ENCODE measurements at places on chromosomes 3 and 15.

- no peak for DNase-seq
Measured at GRCh38 chr3:5411786-5412185, 224.3 kb downstream of the EDEM1 start.

GRCh38 chr3:123766193-123767008 lies 117.7 kb downstream of the MYLK start:
- no peak for DNase-seq

- peak; percentile 29 for DNase-seq
Measured at GRCh38 chr15:82540984-82541431, 751 bp upstream of the RPS17 start.

DNA sequence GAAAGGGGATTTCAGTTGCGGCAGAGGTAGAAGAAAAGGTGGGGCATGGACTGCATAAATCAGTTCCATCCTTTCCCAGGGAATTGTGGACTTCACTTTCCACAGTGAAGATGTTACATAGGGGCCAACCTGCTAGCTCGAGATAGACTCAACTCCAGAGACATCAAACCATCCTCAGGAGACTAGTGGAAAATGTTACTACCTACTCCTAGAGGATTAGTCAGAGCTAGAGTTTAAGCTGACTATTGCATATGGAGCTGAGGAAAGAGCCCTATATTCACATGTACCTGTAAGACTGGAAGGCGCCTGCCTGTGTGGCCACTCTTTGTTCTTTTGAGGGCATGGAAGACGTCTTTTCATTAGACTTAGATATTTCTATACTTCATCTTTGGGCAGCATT lies 69.2 kb downstream of the KLHL25 start:
- DNase-seq: peak; percentile 31

DNA sequence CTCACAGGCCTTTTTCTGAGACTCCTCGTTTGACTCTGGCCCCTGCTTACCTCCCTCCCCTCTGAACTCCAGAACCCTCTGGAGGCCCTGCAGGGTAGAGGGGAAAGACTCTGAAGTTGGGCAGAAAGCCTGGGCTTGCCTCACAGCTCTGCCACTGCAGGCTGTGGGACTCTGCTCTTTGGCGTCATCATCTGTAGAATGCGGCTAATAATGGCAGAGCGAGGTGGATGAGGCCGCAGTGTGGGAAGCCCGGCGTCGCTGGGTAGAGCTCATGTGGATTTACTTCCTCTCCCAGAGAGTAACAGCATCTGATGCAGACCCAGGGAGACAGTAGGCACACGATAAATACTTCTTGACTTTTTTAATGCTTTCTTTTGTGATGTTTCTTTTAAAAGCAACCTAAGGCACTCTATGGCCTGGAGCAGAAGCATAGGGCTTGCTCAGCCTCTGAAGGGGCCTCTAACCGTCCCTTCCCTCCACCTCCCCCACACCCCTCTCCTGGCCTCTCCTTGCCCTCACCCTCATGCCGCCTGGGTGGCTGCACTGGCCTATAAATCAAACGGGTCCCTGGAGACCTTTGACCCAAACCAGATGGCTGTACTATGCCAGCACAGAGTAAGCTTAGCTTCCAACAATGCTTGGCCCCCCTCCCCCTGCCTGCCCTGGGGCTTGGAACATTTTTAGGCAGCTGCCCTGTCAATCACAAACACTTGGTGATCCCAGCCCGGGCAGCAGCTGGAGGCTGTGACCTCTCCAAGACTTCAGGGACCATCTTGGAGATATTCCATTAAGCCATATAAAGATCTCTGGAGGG lies 32.9 kb downstream of the SPSB4 start:
- no peak for DNase-seq

DNA sequence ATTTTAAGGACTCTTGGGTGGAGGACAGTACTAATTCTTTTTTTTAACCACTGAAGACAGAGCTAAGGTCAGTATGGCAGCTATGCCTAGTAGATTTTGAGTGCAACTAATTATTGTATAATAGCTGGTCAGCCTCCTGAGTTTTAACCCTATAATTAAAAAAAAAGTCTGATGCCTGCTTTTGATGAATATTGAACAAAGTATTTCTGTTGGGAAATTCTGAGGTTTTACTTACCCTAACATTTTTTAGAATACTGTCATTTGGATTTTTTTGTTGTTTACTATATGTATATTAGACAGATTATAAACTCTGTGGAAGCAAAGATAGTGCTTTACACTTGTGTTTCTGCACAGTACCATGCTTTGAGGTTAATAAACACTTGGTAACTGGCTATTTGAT lies 20.8 kb downstream of the TCF12 start:
- DNase-seq: peak; percentile 41

DNA sequence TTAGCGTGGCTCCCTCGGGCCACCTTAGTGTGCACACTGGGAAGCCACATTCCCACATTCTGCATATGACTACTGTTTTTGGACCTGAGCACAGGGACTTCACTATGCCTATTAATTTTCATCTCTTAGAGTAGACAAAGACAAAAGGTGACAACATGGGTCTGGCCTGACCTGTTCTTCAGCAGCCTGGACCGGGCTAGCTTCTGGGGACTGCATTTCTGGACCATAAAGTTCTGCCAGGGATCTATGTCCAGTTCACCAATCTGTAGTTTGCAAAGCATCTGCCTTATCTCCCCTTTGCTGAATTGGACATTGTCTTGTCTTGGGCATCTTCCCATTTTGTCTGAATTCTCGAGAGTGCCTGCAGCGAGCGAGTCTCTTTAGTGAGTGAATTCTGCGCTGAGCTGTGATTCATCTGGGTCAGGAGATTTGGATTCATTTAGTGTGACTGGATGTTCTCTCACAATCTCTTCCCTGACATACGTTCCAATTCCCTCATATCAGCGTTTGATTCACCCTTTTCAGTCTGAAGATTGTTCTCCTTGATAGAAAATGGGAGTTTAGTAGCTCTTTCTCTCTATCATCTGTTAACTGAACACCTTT lies 112.2 kb upstream of the PLXNA1 start:
- DNase-seq: no peak

DNA sequence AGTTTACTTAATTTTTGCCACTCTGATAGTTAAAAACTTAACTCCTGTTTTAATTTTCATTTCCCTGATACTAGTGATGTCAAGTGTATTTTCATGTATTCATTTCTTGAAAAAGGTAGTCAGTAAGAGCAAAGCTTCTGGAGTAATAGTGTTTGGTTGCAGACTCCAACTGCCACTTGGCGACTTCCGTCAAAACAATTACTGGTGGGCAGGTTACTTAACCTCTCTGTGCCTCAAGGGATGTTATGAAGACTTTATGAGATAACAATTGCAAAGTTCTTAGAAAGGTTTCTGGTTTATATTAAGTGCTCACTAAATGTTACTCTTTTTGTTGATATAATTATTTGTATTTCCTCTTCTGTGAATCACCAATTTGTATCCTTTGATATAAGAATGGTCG lies 129.7 kb downstream of the NFKBIZ start:
- no peak for DNase-seq

DNA sequence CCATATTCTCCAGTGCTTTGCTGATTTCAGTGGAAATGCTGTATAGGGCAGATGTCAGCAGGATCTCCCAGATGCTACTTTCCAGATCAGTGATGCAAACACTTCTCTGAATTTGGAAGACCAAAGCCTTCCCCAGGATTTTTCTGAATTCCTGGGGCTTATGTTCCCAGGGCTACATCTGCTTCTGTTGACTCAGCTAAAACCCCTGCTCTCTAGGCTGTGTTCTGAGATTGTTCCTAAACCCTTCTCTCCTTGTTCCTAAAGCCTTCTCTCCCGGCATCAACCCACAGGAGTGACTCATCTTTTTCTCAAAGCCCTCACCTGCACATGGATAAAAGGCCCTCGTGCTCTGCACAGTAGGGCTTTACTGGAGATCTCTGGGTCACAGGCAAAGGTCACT lies 35.5 kb downstream of the FAH start:
- no peak for DNase-seq

DNA sequence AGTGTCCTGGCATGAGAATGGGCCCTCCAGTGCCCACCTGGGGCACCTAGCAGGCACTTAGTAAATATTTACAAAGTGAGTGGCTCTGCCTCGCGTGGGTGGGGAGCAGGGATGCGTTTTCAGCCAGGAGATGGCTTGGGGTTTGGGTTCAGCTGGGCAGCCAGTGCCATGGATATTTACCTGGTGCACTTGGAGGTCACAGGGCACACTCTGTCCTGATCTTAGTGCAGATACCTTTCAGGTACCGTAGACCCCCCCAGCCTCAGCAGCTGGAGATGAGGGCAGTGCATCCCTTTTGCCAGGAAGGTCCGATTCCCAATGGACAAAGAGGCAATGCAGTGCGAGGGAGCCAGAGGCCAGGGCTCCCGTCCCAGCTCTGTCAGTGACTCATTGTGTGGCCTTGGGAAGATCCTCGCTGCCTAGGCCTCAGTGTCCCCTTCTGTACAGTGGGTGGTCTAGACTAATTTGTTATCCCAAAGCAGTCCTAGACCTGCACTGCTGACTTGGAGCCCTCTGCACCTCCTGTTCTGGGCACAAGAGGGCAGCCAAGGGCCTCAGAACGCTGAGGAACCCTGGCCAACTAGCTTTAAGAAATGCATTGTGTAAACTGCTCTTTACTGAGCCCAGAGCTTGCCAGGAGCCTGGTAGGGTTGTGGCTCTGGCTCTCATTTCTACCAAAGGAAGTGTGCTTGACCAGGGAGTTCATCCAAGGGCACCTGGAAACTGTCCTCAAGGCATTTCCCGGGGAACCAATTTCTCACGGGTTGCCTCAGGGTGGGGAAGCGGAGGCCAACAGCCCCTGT lies 16.0 kb downstream of the HDAC11 start:
- DNase-seq: peak; percentile 94

DNA sequence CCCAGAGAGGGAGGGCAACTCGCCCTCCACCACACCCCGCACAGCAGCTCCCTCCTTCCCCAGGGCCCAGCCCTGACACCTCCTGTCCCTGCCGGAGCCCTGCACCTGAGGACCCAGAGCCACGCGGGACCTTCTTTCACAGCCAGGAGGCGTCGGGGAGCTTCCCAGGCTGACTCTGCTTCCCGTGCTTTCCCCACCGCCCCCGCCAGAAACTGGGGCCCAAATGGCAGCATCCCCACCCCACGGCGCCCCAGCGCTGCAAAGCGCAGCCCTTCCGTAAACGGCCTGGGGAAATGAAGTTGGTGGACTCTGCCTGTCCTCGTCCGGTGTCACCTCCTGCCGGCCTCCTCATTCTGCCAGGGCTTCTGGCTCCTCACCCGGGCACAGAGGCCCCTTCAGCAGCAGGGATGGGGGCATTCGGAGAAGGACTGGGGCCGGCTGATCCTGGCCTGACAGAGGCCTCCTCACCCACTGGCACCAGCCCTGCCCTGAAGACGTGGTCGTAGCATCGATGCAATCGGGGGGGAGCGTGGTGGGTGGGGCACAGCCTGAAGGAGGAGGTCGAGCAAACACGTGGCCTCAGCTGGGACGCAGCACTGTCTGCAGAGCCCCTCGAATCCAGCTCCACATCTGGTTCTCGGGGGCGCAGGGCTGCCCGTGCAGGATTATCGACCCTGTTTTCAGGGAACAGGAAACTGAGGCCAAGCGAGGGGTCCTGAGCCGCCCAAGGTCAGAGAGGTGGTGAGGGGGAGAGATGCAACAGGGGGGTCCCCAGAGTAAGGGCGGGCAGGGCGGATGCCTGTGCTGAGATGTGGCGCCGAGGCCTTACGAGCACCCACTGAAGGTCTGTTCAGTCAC lies 235.4 kb downstream of the XXYLT1 start:
- no peak for DNase-seq

- peak; percentile 85 for DNase-seq
Measured at GRCh38 chr15:98421419-98422129, 226.8 kb upstream of the IGF1R start.

GRCh38 chr3:124619887-124620599 lies 110.2 kb upstream of the UMPS start:
- no peak for DNase-seq

- DNase-seq: no peak
Measured at GRCh38 chr15:86852741-86853140, 773.1 kb downstream of the AGBL1 start.

DNA sequence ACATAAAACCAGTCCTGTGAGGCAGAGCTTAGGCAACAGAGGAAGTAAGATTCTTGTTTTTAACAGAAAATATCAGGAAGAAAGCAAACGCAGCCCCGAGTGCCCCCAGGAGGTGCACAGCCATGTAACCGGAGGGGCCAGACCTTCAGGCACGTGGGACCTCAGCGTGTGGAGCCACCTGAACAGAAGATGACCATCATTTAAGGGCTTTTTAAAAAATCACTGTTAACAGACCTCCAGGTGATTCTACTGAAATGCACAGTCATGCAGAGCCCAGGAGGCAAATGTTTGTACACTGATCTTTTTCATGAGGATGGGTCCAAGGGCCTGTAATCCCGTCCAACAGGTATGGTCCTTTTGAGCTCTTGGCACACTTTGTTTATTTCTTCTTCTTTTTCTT lies 38.8 kb downstream of the SPG21 start:
- DNase-seq: no peak

GRCh38 chr3:9125278-9125951 lies 124.0 kb downstream of the SRGAP3 start:
- no peak for DNase-seq

- DNase-seq: no peak
Measured at GRCh38 chr15:73948982-73949381, 22.7 kb downstream of the LOXL1 start.

DNA sequence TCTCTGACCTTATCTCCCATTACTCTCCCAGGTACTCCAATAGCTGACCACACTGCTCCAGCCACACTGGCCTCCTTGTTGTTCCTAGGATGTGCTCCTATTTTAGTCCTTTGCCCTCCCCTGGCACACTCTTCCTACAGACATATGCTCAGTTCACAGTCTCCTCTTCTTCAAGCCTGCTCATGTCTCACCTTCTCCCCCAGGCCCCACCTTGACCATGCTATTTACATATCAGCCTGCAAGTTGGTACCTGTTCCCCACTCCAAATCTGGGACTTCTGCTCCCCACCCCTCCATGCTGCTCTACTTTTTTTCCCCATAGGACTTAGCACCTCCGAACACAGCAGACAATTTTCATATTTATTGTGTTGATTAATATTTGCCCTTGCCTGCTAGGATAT lies 84.9 kb upstream of the BCL6 start:
- DNase-seq: no peak

DNA sequence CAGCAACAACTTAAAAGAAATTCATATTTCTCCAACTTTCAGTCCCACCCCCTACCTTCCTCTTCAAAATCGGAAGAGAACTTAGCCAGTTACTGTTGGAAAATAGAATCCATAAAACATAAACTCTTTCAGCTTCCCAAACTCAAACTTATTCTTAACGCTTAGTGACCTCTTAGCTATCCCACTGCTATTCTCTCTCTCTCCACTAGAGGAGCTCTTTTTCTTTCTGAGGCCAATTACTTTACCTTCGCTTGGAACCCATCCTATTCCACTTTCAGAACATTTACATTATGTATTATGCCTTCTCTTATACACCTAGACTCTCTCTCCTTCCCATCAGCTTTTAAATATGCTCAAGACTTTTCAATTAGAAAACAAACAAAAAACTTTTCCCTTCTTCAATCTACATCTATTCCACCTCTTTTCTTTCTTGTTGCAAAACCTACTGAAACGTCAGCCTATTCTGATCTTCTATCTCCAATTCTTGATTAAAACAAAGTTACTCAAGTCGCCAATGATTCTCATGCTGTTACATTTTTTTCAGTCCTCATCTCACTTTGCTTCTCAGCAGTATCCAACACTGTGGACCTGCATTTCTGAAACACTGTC lies 13.4 kb upstream of the GHSR start:
- DNase-seq: peak; percentile 43

- DNase-seq: no peak
Measured at GRCh38 chr3:112709911-112710310, 69.0 kb upstream of the CCDC80 start.

- DNase-seq: no peak
Measured at GRCh38 chr3:87375231-87375682, 98.9 kb upstream of the POU1F1 start.

All from adipocyte (in vitro differentiated cells).